ENCODE measurements at places on chromosomes 6 and 20.

- DNase-seq = no peak
Observed at GRCh38 chr6:43871933-43872332, 101.9 kb downstream of the VEGFA start.

DNA sequence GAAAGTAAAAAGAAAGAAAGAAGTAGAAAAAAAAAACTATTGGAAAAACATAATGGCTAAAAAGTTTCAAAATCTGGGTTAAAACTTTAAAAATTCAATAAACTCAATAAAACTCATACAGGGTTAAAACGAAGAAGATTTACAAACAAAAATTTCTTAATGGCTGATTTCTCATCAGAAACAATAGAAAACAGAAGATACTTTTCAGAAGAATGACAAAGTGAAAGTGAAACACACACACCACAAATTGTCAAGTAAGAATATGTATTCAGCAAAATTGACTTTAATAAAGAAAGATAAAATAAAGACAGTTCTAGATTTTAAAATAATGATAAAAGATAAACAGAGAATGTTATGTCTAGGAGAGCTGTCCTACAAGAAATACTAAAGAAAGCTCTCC, 618.9 kb upstream of the GJE1 start:
- no peak for DNase-seq

GRCh38 chr6:105499931-105500330, 97.0 kb upstream of the PREP start:
- DNase-seq = no peak

- DNase-seq = peak; percentile 19
Observed at GRCh38 chr6:36954262-36954931, at the start of gene PI16. PI16 (plus strand) TSS chr6:36954738; CDS start chr6:36954761, 23 bp downstream.

GRCh38 chr6:42271834-42272805, 54.5 kb upstream of the MRPS10 start:
- no peak for DNase-seq

- no peak for DNase-seq
Observed at GRCh38 chr6:100093405-100093804, 99.4 kb upstream of the MCHR2 start.

DNA sequence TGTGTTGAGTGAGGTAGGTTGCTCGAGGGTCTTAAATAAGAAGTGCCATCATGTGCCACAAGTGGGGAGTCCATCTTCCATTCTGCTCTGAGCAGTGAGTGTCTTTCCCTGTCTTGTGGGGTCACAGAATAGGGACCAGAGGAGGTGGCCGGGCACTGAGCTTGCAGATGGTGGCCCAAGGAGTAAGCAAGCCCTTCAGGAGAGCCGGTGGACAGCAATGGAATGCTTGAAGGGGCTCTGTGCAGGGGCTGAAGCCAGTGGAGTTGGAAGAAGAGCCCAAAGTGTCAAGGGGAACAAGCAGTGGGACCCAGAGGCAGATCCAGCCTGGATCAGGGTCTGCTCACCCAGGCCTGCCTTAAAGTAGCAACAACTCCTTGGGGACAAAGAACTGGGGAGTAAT, 213.5 kb upstream of the SNX9 start:
- no peak for DNase-seq

DNA sequence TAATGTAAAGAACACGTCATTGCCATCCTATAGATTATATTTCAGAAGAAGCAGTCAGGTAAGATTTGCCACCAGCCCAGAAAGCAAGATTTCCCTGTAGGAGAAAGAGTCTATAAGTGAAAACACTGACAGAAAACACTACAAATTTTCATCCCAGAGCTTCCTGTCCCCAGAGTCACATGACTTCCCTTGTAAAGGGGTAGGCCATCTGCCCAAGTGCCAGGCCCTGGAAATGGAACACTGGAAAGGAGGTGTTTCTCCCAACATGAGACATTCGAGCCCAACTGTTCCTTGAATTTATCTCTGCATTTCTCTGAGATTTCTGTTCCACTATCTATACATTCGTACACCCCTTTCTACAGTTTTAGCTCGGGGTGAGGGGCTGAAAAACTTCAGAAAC, 46.9 kb downstream of the RAMACL start:
- no peak for DNase-seq

GRCh38 chr6:35014341-35014740, 125.3 kb downstream of the ANKS1A start:
- DNase-seq = no peak

DNA sequence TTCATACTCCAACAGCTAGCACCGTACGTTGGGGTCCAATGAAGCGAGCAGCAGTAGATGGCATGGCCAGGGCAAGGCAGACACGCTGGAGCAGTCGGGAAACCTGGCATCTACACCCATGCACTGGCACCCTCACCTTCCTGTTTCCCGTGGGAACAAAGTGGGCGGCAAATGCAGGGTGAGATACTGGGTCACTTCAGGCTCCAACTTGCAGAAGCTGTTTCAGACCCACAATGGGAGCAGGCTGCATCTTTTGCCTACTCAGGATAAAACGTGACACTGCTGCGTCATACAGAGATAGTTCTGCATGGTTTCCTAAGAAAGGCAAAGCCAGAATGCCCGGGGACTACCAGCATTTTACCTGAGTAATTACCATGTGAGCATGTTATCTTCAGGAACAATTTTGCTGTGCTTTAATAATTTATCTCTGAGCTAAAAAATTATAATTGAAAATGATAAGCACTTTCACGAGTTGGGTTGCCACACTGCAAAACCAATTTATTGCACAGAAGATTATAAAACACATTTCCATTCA, 10.9 kb upstream of the CD93 start:
- DNase-seq = no peak

DNA sequence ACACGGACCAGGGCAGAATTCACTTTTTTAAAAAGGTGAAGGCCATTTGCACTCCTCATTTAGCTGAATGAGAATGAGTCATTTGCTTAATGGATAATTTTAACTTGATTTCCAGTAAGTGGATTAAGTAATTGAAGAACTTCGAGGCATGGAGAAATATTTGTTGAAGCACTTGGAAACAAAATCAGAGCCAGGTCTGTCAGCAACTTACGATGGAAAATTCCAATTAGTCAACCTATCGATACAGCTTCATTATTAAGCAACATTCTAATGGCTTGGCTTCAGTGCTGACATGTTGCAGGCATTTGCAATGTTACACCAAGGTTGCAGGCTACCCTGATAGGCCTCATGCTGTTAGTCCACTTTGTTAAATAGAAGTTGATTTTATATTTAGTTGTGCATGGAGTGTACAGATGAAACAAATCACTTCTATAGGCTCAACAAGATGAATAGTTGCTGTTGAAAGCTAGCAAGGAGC, 423.5 kb upstream of the SLC35B3 start:
- no peak for DNase-seq

DNA sequence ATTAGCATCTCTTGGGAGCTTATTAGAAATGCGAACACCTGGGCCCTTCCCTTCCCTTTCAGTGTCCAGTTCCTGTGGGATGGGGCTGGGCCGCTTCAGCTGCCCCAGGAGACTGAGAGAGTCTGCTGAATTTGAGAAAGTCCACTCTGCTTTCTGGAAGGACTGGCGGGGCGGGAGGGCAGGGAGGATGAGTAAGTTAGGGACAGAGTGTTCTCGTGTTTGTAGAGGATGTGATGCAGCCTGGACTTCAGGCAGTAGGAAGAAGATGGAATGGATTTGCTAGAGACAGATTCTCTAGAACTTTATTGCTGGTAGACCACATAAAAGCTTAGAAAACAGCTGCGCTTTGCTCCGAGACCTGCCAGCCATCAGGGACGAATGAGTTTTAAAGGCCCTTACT, 1.1 kb upstream of the TULP4 start:
- DNase-seq = no peak

DNA sequence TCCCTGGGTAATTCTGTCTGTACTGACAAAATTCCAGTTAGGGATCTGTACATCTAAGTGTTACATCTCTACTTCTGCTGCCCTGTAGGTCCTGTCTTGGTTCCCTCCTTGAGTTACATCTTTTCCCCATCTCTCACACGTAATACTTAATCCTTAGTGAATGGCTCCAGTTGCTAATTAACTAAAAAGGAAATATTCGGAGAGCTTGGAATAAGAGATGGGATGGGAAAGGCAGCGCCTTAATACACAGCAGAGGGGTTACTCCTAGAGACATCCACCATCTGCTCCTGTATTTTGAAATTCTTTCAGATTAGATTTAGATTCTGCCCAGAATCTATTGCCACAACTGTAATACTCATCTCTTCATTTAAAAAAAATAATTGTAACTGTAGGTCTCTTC, 384.0 kb downstream of the SAMD5 start:
- no peak for DNase-seq

DNA sequence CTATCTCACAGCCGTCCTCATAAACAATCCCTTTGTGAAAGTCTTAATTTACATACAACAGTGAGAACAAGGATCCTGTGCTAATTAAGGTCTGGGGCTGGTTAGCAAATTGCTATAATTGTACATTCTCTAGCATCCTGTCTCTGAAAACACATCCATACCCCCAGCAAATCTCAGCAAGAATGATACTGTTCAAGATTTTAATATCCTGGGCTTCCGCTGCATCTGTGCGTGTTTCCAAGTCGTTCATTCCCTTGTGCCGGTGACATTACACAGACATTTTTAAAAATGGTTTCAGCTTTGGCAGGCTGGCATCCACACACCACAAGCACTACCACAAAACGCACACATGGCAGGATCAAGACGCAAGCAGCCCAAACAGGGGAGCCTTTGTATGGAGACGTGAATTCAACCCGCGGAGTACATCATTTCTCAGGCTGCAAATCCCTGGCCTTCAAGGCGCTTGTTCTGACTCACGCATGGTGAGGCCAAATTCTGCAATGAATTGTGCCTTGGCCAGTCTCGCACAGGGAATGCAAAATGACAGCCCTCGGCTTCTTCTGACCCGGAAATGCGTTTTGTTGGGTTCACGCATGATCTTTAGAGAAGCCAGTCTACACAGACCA, 20.3 kb downstream of the ZMYND8 start:
- no peak for DNase-seq

DNA sequence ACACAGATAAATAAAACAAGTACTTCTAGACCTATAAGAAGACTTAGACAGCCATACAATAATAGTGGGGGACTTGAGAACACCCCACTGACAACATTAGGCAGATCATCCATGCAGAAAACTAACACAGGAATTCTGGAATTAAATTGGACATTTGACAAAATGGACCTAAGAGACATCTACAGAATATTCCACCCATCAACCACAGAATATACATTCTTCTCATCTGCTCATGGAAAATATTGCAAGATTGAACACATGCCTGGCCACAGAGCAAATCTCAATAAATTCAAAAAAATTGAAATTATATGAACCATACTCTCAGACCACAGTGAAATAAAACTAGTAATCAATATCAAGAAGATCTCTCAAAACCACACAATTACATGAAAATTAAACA, 44.3 kb upstream of the KIAA1586 start:
- DNase-seq = no peak

GRCh38 chr20:21681234-21681921, 24.1 kb upstream of the PAX1 start:
- no peak for DNase-seq

GRCh38 chr6:21134356-21134755, 459.2 kb upstream of the SOX4 start:
- DNase-seq = no peak

- no peak for DNase-seq
Observed at GRCh38 chr6:11930240-11930639, 81.9 kb upstream of the HIVEP1 start.

DNA sequence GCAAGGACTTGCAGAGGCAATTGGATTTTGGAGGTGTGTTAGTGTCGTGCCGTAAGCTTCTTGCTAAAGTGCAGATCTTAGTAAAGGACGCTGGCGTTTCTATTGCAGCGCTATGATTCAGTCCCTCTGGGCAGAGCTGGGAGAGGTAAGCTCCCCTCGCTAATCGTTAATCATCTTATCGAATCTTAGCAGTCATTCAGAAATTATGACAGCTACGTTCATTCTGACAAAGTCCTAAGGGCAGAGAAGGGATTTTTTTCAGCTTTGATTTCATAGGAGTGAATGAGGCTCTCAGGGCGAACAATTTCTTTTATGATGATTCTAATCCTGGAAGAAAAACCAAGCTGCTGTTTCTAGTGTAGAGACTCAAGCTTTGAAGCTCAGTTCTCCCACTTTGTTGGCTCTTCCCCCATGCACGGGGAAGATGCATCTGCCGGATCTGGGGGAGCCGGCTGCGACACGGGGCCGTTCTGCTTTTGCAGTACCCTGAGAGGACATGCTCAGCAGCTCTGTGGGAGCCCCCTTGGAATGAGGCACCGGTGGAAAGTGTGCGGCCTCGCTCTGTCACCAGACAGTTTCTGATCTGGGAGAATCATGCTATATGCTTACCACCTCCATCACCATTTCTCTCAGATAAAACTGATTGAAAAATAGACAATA, 79.1 kb upstream of the SLC22A23 start:
- no peak for DNase-seq

DNA sequence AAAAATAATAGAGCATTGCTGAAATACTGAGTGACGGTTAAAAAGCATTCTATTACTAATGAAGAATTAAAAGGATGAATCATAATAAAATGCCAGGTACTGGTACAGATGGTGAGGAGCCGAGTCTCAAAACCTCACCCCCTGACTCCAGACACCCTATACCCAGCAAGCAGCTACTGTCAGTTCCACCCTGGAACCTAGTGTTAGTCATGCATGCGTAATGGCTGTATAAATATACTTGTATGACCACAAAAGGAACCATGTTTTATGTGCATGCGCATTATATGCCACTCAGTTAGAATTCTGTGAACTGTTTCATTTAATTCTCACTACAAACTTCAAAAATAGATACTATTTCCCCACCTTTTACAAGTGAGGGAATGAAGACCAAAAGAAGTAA, 568.7 kb upstream of the RNF217 start:
- DNase-seq = no peak

GRCh38 chr6:14622085-14622484, 504.5 kb downstream of the CD83 start:
- no peak for DNase-seq

GRCh38 chr6:52877168-52877567, 32.3 kb downstream of the GSTA3 start:
- no peak for DNase-seq

GRCh38 chr6:88361298-88361697, 195.2 kb upstream of the CNR1 start:
- no peak for DNase-seq

DNA sequence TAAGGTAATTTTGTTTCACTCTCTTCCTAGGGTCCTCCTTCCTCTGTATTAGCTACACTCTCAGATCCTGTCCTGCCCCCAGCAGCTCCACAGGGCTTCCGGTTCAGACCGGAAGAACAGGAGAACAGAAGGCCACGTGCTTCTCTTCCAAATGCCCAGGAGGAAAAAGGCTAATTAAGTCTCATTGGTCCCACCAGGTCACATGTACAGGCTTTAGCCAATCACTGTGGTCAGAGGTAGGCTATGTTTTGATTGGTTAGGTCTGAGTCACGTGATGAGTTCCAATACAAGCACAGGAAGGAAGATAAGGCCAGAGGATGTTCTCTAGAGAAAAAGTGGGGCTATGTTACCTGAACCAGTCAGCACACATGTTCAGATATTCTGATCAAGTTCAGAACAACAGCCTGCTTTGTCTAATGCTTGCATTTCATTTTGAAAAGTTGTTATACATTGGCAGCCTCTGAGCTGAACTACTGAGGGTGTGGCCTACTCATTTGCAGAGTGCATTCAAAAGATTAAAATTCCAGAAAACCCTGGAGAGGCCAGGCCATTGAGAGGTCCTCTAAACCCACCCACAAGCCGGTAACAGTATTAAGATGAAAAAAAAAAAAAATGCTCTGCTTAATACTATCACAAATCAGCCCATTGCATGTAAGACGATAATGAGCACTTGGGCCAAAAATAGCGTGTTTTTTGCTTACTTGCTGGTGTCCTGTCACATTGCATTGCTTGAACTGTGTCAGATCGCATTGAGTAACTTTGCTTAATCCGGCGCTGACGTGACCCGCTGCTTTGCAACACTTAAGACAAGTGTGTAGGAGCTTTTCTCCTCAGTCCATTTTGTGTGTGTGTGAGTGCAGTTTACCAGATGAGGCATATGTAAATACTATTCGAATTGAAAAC, 170.3 kb downstream of the TSHZ2 start:
- DNase-seq = no peak

All from T-helper 22 cell (primary cell).